Muscle of leg (tissue), 16 donors: ENCODE measurements at places on chromosomes 16 and 17. TPM values are rescaled to one million over a fixed set of nuclear protein-coding genes. Genes with fewer than 3 reads are reported as not detected.
A peak's percentile ranks its signal among the peaks of the same experiment; 100 is the strongest.

DNA sequence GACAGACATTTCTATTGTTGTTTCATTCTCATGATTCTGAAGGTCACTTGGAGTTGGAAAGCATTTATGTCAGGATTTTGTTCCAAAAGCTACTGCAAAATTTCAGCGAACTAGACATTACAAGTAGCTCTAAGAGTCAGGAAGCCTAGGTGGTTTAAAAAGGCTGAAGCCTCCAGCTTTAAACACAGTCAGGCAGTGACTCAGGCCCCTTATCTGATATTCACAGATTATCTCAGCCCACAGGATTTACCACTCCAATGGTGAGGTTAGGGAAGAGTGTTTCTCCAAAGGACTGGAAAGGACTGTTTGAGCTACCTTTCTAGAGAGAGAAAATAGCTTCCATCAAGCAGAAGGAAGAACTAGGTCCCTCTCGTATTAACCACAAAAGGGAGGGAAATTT, 624.4 kb upstream of the C16orf82 start:
- DNase-seq, result peak; percentile 12
- H3K4me1 ChIP-seq, result no peaks in the 10 kb centered on the region
- H3K4me3 ChIP-seq, result no peak overlapping the region
- H3K27me3 ChIP-seq, result no peaks in the 10 kb centered on the region
- no peak overlapping the region for H3K27ac ChIP-seq

DNA sequence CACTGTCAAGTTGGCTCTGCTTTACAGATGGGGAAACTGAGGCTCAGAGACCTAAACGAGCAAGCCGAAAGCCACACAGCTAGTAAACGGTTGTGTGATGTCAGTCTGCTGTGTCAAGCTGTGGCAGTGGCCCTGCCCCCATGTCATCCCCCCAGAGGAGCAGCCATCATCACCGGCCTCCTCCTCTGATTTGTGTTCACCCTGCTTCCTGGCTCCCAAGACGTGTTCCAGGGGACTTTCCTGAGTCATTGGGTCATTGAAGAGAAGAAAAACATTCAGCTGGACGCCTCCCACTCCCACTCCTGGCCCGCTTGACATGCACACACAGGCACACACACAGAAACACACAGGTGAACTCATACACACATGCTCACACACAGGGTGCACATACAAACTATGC, 54.0 kb upstream of the CIBAR2 start:
- no peak for DNase-seq
- H3K36me3 ChIP-seq, result no peaks in the 10 kb centered on the region
- H3K27me3 ChIP-seq, result peaks cover 5% of the 10 kb centered on the region
- no peak overlapping the region for H3K4me3 ChIP-seq

DNA sequence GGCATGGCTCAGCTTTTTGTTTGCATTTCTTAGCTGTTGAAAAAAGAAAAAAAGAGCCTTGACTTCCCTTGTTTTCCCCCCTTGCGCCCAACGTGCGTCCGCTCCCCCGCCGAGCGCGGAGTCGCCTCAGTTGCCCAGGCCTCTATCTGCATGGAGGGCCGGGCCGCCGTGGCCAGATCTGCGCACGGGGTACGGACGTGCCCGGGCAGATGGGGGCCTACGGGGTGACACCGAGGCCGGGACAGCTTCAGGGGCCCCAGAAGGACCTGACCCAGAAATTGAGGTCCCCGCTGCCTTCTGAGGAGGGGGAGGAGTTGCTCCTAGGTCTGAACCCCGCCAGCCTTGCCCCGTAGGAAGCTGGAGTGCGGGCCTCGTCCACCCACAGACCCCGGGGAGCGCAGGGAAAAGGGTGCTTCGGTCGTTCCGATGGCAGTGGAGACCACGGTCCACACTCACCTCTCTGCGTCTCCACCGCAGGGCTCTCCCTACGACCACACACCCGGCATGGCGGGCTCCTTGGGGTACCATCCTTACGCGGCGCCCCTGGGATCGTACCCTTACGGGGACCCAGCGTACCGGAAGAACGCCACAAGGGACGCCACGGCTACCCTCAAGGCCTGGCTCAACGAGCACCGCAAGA, 1.5 kb downstream of the IRX5 start:
- H3K4me3 ChIP-seq, result peak overlapping the region; percentile 47
- no peak overlapping the region for H3K27ac ChIP-seq
- H3K36me3 ChIP-seq, result no peaks in the 10 kb centered on the region
- DNase-seq, result peak; percentile 10
- peaks cover 51% of the 10 kb centered on the region for H3K4me1 ChIP-seq

The CNTNAP4 gene
- 9.0 TPM for total RNA-seq

- peaks cover 19% of the 10 kb centered on the region for H3K27me3 ChIP-seq
- H3K36me3 ChIP-seq, result no peaks in the 10 kb centered on the region
- no peak overlapping the region for H3K27ac ChIP-seq
- H3K4me3 ChIP-seq, result no peak overlapping the region
Observed at GRCh38 chr16:56201030-56201429, 9.7 kb downstream of the GNAO1 start.

- no peaks in the 10 kb centered on the region for H3K4me1 ChIP-seq
- peaks cover 3% of the 10 kb centered on the region for H3K27me3 ChIP-seq
- no peak overlapping the region for H3K4me3 ChIP-seq
- no peaks in the 10 kb centered on the region for H3K36me3 ChIP-seq
Observed at GRCh38 chr16:31274831-31275816, 15.3 kb downstream of the ITGAM start.
